Activated CD4-positive, alpha-beta T cell treated with anti-CD3 and anti-CD28 coated beads for 24 hours (primary cell): ENCODE measurements at places on chromosomes 16 and 17.

DNA sequence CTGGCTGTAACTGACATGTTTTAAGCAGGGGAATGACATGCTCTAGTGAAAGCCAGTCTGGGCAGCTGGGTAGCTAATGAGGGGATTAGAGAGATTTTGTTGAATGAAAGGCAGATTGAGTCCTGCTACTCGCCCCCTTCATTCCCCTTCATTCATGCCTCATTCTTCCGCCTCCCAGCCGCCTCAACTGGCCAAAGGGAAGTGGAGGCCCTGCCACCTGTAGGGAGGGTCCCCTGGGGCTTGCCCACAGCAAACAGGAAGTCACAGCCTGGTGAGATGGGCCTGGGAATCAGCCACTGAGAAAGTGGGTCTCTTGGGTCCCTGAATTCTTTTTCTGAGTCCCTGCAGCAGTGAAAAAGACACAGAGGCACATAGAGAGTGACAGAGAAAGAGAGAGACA lies 1.1 kb upstream of the CD19 start:
- DNase-seq, result no peak

GRCh38 chr16:66295213-66295612 lies 71.3 kb upstream of the CDH5 start:
- no peak for DNase-seq

GRCh38 chr17:76672270-76672851 lies 28.8 kb upstream of the ST6GALNAC1 start:
- DNase-seq, result no peak

DNA sequence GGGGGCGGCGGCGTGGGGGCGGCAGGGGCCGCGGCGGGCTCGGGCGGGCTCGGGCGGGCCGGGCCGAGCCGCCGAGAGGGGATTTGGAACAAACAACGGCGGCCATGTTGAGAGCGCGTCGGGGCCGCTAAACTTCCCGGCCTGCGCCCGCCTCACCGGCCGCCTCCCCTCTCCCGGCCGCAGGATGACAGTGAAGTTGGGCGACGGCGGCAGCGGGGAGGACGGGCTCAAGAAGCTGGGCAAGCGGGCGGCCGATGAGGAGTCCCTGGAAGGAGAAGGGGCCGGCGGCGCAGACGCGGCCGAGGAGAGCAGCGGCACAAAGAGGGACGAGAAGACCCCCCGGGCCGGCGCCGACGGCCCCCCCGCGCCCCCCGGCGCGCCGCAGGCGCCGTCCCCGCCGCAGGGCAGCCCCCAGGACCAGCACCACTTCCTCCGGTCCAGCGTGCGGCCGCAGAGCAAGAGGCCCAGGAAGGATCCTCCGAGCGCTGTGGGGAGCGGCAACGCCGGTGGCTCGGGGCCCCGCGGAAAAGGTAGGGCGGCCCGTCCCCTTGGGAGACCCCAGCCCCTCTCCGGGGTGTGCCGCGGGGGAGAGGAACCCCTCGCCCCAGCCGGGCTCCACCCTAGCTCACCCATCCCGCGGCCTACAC lies 2.4 kb downstream of the CRAMP1 start:
- DNase-seq, result no peak
